Activated T-cell treated with anti-CD3 and anti-CD28 coated beads, Interleukin-2, amount 50 U/mL, for 24 hours (primary cell): ENCODE measurements at places on chromosomes 11 and 22.
A peak's percentile ranks its signal among the peaks of the same experiment; 100 is the strongest.

GRCh38 chr22:26527574-26528465, 15.5 kb upstream of the TFIP11 start:
- no peak for DNase-seq

GRCh38 chr11:10288881-10289764, 4.9 kb downstream of the SBF2 start:
- DNase-seq: no peak

DNA sequence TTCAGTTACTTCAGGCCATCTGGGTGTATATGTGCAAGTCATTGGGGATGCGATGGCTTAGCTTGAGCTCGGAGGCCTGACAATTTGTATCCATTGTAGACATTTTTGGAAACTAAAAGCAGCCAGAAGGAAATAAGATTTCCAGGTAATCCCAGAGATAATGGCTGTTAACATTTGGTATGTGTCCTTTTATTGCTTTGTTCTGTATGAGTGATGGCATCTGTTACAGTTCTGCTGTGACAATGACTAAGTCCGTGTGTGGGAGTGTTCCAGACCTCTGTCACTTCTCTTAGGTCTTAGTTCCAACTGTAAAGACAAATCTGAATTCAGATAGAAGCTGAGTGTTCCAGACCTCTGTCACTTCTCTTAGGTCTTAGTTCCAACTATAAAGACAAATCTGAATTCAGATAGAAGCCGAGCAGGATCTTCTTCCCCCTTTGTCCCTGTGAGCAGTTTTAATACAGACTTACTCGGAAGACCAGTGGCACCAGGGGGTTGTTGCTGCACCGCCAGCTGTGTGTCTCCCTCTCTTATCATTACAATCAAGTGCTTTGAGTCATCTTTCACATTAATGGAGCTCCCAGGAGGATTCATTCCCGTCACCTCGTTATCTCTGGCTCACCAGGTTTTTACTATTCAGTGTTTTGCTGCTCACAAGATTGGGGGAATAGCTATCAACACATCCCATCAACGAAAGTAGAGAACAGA, 190.9 kb upstream of the SORL1-AS1 start:
- DNase-seq: no peak

DNA sequence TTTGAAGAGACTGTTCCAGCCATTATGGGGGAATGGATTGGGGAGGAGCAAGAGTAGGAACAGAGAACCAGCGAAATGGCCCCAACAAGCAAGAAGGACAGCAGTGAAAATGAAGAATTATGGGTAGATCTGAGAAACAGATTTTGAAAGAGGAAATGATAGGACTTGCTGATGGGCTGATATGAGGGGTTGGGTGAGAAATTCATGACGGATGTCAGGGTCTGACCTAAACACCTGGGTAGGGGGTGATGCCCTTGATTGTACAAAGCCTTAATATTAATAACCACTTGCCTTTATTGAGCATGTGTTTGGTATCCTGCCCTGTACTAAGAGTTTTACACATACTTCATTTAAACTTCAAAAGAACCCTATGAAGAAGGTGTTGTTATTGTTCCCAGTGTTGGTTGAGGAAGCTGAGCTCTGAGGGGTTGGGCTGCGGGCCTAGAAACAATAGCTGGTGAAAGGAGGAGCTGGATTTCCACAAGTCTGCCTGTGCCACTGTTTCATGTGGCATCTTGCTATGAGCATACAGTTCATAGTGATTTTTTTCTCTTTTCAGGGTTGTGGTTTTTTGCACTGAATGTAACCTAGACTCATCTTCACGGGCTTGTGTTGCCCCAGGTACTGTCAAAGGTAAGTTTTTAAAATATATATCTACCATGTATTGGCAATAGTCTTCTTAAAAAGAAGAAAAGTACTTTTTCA, 61.1 kb upstream of the TNRC6B start:
- no peak for DNase-seq

DNA sequence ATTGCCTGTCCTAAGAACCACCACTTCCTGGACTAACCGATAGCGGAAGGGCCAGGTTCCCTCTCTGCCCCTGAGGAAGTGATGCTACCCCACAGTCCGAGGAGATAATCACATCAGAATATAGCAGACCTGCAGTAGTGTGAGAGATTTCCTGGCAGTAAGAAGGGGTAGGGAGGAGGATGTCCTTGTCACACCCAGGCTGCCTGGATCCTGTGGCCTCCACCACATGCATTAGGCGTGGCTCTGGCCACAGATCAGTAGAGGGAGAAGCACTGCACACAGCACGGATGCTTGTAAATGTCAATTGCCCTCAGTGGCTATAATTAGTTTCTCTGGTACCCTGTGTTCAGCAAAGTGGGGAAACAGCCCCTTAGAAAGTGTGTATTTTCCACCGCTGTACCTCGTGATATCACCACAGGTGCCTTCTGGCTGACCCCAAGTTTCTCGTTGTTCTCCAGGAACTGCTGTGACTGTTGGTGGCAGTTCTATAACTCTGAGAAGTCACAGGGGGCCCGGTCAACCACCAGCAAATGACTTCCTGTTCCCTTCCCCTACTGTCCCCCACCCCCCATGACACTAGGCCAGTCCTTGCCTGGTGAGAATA, 61.8 kb downstream of the UBASH3B start:
- peak; percentile 51 for DNase-seq

DNA sequence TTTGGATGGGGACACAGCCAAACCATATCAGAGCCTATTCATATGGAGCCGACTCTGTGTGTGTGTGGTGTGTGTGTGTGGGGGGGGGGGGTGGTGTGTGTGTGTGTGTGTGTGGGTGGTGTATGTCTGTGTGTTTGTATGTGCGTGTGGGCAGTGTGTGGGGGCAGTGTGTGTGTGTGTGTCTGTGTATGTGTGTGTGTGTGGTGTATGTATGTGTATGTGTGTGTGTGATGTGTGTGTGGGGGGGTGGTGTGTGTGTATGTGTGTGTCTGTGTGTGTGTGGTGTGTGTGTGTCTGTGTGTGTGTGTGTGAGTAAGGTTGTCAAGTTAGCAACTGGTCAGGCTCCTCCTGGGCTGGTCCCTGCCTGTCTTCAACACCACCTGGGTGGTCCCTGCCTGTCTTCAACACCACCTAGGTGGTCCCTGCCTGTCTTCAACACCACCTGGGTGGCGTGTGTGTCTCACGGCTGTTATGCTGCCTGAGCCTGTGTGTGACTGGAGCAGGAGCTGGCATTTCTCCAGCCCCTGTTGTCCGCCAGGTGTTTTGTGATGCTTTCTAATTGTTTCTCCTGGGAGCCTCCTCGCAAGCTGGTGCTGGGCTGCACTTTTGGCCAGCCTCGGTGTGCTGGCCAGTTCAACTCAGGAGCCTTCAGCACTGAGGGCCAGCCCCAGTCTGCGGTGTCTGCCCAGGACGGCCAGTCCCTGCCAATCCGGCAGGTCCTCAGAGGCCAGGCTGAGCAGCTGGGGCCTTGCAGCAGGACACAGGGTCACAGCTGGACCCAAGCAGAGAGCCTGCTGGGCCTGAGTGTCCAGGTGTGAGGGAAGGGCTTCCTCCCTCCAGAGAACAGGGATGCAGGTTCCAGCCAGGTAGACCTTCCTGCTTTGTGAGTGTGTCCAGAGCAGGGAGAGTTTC, 21.5 kb upstream of the PVALB start:
- no peak for DNase-seq

- DNase-seq: peak; percentile 66
Measured at GRCh38 chr22:47213571-47214230, 451.3 kb downstream of the TBC1D22A start.

- DNase-seq: peak; percentile 15
Measured at GRCh38 chr22:38946771-38947170, 10.6 kb upstream of the APOBEC3A start.

DNA sequence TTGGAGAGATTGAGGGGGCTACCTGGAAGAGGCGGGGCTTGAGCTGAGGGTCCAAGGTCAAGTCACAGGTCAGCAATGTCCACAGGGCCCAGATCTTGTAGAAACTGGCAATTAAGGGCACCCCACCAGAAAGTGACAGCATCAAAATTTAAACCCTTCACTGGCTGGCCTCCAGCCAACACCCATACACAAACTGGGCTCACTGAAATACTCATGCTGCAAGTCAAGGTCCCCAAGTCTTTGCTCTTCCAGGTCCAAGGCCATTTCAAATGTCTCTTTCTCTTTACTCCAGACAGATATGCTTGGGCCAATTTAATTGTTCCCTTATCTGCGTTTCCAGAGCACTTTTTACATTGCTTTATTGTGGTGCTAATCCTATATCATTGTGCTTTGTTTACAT, 36.4 kb downstream of the LMO2 start:
- DNase-seq: no peak

DNA sequence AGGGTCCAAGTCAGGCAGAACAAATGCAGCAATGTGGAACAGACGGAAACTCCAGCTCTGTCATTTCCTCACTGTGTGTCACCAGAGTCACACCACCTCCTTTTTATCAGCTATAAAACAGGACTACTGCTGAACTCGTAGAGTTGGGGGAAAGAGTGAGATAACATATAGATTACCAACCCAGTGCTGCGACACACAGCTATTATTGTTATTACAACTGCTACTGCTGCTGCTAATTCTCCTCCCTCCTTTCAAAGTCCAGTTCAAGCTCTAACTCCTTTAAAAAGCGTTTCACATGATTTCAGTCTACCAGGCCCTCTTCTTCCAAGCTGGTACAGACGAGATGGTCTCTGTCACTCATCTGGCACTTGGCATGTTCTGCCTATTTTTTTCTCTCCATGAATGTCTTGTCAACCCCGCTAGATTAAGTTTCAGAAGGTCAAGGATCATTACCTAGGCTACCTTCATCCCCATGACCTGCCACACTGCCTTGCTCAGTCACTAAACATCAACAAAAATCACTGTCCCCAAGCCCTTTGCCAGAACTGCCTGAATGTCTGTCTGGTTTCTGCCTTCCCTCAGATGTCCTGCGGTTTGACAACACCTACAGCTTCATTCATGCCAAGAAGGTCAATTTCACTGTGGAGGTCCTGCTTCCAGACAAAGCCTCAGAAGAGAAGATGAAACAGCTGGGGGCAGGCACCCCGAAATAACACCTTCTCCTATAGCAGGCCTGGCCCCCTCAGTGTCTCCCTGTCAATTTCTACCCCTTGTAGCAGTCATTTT, 3.7 kb upstream of the MTFP1 start:
- no peak for DNase-seq

- DNase-seq: no peak
Measured at GRCh38 chr11:68159161-68159560, 38.0 kb upstream of the CHKA start.

GRCh38 chr11:60078745-60079144, 9.7 kb upstream of the MS4A2 start:
- no peak for DNase-seq

GRCh38 chr11:68002575-68002937, 1.3 kb downstream of the UNC93B1 start:
- DNase-seq: no peak

DNA sequence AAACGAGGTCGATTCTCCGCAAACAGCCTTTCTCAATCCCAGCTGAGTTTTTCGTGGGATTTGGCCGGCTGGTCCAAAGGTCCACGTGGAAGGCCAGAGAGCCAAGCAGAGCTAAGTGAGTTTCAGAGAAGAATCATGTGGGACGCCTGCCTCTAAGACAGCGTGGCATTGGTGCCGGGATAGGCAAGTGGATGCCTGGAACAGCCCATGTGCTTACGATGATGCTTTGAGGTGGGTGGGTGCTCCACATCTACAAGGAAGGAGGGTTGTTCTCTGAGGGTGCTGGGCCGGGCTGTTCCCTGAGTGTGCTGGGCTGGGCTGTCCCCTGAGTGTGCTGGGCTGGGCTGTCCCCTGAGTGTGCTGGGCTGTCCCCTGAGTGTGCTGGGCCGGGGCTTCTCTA, 41.4 kb downstream of the MUC2 start:
- DNase-seq: no peak
